ENCODE measurements at places on chromosomes 1 and 21.
A peak's percentile ranks its signal among the peaks of the same experiment; 100 is the strongest.

- DNase-seq: no peak
Observed at GRCh38 chr1:38071312-38072256, 25.0 kb upstream of the POU3F1 start.

GRCh38 chr1:231272880-231273279 is 31.9 kb downstream of the GNPAT start:
- no peak for DNase-seq

DNA sequence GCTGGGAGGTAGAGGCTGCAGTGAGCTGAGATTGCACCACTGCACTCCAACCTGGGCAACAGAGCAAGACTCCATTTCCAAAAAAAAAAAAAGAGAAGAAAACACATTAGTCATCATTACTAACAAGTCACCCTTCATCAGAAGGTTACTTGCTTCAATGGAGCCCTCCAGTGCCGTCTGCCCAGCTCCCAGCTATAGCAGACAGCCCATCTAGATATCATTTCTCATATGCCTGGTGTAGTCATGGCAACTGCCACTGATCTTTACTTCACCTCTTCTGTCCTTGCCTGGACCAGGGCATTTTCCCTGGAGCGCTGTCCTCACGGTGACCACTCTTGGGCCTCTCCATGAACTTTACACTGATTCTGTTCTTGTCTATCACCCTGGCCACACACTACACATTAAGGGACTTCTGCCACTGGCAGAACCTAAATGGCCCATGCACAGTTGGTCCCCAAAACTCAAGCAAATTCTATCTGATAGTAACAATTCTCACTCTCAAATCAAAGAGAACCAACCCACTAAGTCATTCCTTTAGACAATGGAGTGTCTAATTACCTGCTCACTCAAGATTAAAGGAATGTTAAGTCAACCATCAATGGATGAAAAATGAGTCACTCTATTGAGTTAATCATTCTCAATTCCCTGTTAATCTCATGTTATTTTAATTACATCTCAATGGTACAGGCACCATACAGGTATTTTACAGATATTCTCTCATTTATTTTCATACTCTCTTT is 12.9 kb downstream of the GPA33 start:
- no peak for DNase-seq

GRCh38 chr1:185864889-185865517 is 130.8 kb downstream of the HMCN1 start:
- DNase-seq: no peak

DNA sequence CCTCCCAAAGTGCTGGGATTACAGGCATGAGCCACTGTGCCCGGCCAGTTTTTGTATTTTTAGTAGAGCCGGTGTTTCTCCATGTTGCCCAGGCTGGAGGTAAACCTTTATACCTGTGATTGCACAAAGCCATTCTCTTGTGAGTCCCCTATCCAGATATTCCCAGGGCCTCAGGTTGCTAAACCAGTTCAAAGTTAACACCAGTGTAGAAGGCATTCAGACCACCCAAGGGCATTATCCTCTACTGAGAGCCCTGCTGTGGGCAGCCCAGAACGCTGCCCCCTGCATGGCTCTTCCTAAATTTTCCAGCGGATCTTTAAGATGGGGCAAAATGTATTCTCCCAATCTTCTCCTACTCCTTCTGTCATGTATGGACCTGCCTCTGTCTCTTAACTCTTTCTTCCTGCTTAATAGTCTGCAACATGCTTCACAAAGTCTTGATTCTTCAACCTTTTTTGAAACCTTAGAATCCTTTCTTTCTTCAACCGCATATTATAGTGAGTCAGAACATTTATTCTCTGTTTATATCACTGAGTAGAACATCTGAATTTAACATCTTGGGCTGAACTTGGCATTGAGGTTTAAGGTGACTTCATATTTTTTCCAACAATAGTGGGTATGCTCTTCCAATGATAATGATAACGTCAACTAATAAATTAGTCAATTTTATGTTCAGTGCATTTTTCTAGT is 36.0 kb downstream of the UBE4B start:
- no peak for DNase-seq

DNA sequence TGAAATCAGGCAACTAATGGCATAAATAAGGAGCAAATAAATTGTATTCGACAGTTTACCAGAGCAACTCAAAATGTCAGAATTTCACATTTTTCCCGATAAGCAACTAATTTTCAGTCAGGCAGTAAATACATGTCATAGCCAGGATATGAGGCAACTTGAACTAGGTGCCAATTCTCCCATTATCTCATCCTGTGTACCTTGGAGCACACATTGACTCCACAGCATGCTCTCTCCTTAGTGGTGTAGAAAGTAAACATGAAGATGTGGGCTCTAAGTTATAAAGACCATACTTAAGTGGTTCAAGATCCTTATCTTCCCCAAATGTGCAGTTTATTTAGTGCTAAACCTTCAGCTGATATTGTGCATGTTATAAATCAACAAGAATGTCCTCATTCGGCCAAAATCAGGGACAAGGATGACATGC is 197.8 kb downstream of the VAV3 start:
- DNase-seq: no peak

DNA sequence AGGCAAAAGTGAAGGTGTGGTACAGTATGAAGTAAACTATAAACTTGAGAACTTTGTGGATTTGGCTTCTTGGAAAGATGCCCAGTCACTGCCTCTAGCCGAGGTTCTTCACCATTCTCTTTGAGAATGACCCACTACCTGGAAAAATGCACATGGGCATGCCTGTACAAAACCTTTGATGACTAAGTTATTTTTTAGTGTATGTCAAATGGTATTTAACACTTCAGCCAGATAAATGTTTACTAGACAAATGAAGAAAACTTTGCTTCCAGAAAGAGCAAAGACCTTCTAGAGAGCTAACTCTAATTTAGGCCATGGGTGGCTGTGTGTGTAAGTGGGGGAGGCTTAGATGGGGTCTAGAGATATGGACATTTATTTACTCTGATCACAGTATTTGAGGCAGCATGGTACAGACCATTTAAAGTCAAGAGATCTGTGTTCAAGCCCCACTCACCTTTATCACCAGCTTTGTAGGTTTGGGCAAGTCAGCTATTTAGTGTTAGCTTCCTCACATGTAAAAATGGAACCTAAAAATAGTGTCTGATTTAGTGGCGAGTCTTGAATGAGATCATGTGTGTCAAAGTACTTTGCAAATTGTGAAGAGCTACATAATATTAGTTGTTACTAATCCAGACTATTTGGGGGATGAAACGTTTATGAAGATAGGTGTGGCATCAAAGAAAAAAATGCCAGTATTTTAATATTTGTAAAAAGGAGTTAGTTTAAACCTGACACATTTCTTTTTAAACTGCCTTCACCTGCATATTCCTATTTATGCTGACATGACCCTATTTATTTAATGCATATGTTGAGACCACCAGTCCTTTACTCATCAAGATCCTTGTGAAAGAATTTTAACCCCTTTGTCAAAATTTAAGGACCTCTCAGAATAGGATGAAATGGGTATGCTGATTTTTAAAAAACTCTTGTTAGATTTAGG is 20.2 kb downstream of the NFYC start:
- peak; percentile 61 for DNase-seq

DNA sequence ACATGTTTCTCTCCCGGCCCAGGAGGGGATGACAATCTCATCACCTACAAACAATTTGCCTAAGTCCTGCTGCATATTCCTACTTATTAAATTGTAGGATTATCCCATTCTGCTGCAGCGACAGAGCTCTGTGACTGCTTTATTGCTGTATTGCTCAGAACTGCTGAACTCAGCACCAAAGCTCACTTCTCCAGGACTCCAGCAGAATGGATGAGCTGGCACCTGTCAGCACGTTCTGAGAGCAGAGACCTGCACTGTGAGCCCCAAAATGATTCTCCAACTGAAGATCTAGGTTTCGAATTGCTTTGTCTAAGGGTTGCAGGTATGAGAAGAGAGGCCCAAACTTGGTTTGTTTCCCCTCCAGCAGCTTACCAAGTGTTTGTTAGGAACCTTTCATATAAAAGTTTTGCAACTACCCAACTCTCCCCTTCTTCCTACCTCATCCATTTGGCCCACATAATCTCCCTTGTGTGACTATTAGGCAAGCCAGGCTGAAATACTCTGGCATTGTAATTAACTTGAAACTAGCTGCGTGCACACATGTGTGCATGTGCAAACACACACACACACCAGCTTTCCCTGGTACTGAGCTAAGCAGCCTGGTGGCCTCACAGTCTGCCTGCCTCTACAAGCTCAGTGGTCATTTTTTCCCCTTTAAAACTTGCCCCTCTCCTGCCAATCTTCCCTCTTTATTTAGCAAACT is 161.4 kb upstream of the CAMK1G start:
- no peak for DNase-seq
